ENCODE measurements at places on chromosomes 6 and 20.

DNA sequence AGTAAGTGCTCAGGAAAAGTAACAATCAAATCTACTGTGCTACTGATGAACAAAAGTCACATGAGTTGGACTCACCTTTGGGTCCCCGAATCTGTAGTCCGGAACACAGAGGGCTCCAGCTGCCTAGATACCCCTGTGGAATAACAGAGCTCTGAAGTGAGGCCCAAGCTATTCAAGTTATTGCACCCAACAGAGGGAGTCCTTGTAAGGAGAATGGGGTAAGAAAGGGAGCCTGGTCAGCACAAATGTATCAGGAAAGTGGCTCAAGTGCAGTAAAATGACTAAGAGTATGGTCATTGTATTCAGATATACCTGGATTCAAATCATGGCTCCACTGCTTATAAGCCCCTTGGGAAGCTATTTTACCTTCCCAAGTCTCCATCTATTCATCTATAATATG is 20.9 kb downstream of the EDN1 start:
- no peak for DNase-seq

- DNase-seq: no peak
Observed at GRCh38 chr20:59820204-59821041, 113.0 kb downstream of the SYCP2 start.

DNA sequence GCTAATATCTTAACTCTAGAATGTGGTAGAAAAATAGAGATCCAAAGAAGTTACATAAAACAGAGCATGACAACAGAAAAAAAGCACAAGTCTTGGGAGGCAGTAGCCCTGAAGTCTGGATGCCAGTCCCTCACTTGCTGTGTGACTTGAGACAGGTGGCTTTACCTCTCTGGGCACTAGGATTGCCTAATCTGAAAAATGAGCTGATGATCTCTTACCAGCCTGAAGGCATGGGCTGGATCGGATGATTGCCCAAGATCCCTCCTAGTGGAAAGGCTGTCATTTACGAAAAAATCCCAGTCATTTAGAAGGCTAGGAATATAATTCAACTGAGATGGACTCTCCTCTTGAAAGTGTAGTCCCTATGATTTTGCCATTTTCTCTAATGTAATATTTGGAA is 10.9 kb upstream of the GCM1 start:
- no peak for DNase-seq

DNA sequence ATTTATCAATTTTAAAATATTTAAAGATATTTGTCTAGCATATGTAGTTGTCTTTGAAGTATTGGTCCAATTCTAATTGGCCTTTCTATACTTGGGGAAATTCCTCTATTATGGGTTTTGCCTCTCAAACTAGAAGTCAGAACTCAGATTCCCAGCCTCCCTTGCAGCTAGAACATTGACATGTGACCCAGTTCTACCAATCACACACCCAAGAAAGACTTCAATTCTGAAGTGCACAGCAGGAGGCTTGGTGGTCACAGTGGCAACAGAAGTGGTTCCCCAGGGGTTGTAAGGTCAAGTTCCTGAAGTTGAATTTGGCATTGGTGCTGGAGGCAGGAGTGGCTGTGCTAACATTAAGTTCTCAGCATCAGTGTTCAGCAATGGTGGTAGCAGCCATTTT is 14.8 kb upstream of the FKBP5 start:
- DNase-seq: no peak

DNA sequence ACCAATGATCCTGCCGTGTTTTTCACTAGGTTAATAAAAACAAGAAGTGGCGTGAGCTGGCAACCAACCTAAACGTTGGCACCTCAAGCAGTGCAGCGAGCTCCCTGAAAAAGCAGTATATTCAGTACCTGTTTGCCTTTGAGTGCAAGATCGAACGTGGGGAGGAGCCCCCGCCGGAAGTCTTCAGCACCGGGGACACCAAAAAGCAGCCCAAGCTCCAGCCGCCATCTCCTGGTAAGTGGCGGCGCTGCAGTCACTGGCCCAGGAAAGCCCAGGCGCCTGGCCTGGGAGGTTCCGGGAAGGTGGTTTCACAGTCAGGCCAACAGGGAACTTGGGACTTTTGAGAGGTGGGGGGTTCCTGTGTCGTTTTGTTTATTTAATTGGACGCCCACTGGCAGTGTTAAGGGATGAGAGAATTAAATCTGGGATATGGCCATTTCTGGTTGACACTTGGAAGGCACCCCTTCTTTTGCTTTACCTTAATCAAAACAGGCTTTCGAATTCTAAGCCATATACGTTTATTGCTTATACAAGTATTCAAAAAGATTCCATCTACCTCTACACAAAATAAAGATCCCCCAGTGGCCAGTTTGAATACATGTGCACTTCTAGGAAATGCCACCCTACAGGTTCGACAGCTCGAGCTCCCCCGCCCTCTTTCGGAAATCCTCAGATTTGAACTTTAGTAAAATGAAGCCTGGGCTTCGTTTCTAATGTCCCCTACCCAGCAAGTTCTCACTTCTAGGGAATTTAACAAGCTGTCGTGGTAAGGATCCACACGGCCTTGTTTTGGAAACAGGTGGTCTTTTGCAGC is 138.9 kb downstream of the TMEM242 start:
- DNase-seq: peak; percentile 66

Data from activated CD8-positive, alpha-beta memory T cell treated with anti-CD3 and anti-CD28 coated beads, Interleukin-2, amount 50 U/mL, for 4 hours (primary cell).